ENCODE measurements at places on chromosomes 11 and 22. TPM values are rescaled to one million over a fixed set of nuclear protein-coding genes. Genes with fewer than 3 reads are reported as not detected.

DNA sequence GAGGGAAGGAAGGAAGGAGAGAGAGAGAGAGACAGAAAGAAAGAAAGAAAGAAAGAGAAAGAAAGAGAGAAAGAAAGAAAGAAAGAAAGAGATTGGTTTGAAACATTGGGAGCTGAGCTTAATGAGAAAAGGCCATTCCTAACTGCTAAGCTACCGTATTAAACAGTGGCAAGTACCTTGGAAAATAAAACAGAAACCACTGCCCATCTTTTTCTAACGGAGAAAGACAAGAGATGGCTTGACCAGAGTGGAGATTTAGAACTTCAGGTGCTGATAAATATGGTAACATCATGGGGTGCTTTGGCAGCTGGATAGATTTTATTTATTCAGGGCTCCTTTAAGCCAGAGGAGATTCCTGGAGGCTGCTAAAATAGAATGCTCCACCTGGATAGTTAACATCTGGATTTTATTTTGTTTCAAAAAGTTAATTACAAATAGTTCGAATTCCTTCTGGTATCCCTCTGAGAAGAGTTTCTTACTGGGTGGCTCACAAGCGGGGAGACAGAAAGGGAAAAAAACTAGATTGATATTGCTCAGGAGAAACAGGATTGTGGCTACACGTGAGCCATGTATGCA, 12.9 kb downstream of the TIMP3 start:
- no peak for DNase-seq

DNA sequence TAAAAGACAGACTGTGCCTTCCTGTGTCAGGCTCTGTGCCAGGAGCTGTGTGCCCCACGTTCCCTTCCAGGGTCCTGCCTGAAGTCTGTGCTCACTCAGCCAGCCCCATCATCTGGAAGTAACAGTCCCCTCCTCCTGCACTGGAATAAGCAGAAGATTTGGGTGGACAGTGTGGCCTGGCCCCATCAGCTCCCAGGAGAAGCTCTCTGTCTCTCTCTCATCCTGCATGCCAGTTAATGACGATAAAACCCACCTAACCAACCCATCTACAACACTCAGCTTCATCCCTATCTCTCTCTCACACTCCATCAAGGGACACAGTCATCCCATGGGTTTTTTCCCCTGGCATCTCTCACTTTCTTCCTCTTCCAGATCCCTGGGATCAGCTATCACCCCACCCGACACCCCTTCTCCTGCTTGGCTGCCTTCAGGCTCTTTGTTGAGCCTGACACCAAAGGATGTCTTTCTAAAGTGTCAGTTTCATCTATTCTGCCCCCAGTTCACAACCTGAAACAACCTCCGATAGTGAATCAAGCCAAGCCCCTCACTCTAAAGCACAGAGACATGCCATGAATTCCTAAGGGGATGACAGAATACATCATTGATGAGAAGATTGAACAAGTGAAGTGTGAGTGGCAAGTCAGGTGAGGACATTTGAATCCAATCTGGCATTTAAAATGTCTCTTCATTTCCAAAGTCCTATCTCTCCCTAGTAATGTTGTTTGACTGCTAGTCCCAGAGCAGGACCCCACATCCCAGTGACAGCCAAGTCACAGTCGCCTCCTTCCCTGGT, 91.4 kb upstream of the TOP3B start:
- DNase-seq, result no peak

DNA sequence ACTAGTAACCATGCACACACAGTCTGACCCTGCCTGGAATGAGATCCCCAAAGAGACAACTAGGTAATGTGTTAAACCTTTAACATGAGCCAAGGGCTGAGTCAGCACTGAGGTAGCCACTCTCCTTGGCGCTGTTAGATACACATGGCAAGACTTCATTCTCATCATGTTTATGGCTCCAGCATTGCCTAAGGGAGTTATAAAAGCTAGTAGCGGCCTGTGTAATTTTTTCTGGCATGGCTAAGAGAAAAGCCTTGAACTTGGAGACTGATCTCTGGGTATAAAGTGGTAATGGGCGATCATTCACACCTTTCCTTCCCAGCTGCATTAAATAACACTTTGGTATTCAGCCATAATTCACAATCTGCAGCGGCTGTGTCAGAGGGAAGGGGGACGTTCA, 779.7 kb upstream of the LRRC4C start:
- no peak for DNase-seq

DNA sequence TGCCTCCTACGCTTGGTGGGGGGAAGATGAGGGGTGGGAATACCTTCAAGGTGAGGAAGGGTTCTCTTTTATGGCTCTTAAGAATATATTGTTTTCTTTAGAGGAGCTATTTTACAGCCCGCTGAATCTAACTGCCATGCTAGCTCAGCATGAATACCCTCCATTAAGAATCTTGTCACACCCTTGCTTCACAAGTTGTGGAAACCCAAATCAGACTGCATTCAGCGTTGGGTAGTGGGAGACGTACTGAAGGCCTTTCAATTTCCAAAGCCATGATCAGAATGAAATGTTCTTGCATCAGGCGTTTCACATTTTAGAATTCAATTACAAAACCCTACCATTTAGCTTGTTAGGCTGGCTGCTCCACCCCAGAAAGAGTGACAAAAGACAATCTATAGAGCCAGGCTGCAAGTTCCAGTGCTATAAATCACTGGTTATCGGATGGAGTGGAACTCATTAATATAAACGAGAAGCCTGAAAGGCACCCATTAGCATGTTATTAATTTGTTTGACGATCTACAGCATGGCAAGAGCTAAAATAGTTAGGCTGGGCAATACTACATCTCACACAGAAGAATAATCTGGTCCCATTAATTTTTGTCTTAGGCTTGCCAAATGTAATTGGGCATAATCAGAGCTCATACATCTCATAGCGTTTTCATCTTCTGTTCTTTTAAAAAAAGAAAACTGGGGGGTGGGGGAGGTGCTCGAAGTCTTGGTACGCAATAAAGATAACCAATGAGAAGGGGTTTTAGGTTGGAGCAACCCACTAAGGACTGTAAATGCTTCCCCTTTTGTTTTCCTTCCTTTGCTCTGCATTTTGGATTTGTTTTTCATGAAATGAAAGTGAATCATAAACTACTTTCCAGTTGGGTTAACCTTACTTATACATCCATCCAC, 57.5 kb downstream of the ABTB2 start:
- DNase-seq, result no peak

GRCh38 chr11:82843057-82843795, 57.0 kb downstream of the PRCP start:
- DNase-seq, result no peak

DNA sequence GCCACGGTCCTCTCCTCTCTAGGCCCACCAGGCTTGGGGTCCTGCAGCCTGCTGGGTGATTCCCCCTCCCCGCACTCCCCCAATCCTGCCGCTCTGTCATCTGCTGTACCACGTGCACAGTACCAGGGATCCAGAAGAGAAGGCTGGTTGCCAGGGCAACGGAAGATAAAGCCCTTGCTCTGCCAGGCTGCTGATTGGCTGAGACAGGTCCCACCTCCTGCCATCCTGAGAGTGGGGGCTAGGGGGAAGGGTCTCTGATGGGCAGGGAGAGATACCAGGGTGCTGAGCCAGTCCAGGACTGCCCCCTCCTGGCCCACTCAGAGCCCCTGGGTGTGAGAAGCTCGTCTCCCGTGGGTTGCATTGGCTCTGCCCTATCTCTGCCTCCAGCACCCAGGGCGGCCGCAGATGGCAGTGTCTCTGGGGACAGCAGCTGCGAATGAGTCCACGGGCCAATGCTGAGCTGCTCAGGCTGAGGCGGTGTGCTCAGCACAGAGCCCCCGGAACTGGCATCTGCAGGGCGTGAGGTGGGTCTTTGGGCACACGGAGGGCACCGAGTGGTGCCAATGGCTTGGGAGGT, at the start of gene SMIM45:
SMIM45 (plus strand) TSS at position 253 of the 577 bp plus-strand sequence.
- no peak for DNase-seq

GRCh38 chr11:128821556-128821955, 45.5 kb downstream of the KCNJ1 start:
- no peak for DNase-seq

DNA sequence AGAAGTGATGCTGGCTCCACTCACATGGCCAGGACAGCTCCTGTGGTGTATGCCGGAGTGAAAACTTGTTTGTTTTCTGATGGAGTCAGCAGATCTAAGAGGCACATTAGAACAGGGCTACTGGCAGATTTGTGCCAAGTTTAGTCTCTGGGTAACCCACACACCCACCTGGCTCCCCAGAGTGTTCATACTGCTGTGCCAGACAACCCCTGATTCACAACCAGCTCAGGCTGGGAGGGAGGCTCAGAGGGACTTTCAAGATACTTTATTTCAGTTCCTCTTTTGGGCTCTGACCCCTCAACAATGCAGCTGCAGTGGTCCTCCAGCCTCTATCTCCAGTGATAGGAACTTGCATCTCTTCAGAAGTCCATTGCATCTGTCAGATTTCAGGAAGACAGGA, 8.5 kb downstream of the NTM start:
- DNase-seq, result no peak

GRCh38 chr11:90100431-90100830, 14.7 kb downstream of the UBTFL1 start:
- DNase-seq, result no peak

GRCh38 chr22:29128891-29129807, 56.3 kb downstream of the KREMEN1 start:
- no peak for DNase-seq

- peak; percentile 41 for DNase-seq
These were observed 387.1 kb downstream of the SOX6 start for GRCh38 chr11:15969281-15969680.

OSBP2 gene
- 4.6 TPM for total RNA-seq

SCUBE2 gene
- 0.88 TPM for total RNA-seq

GRM5 gene
- total RNA-seq, result 2.2 TPM

HBB gene
- total RNA-seq, result 2,778 TPM

SYT9 gene
- not detected for total RNA-seq

MS4A3 gene
- not detected for total RNA-seq
